ENCODE measurements at places on chromosomes 5 and 9. TPM values are rescaled to one million over a fixed set of nuclear protein-coding genes. Genes with fewer than 3 reads are reported as not detected.

Gene BAAT
- total RNA-seq = not detected

- no peak for DNase-seq
These were observed 64.1 kb downstream of the COL23A1 start for GRCh38 chr5:178525906-178526732.

DNA sequence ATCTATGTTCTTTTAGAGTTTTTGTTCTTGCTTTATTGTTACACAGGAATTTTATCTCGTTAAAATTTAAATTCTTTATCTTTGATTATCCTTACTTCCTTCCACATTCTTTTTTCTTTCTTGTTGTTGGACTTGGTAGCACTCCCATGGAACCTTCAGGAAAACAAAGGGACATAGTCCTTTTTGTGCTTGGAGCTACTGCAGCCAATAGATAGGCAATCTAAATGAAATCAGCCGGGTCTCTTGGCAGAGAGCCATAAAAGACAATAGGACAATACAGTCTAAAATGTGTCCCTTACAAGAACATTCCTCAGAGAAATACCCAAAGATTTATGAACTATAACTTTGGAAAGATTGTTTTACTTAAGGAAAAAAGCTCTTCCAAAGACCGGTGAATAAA lies 548.1 kb upstream of the C9orf72 start:
- no peak for DNase-seq

Gene FXN
- 17.4 TPM for total RNA-seq

GRCh38 chr5:173515526-173515925 lies 100.9 kb downstream of the BOD1 start:
- DNase-seq = no peak

All from natural killer cell treated with Interleukin-12 subunit alpha and Interleukin-12 subunit beta and Interleukin-15 and Interleukin-18, amount 100 ng/mL, for 72 hours (primary cell).